ENCODE measurements at places on chromosomes 2 and 18. TPM values are rescaled to one million over a fixed set of nuclear protein-coding genes. Genes with fewer than 3 reads are reported as not detected.

CHRNA1 gene
- 6.3 TPM for total RNA-seq

DNA sequence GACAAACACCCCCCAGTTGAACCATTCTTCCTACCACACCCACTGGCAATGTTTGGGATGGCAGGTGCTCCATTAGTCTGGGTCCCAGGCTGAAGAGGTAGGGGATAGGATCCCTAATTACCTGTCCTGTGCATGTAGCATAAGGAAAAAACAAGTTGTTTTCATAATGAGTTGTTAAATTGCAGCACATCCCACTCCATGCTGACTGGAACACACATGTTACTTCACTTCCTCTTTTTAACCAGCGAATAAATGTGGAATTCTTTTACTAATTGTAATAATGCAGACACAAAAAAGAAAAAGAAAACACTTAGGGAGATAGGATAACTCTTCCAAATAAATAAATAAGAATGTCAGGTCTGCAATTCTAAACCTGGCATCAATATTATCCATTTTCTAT, 11.8 kb upstream of the CBLN2 start:
- no peak for DNase-seq

- DNase-seq: no peak
Measured at GRCh38 chr18:39313992-39314391, 1748.4 kb upstream of the CELF4 start.

DNA sequence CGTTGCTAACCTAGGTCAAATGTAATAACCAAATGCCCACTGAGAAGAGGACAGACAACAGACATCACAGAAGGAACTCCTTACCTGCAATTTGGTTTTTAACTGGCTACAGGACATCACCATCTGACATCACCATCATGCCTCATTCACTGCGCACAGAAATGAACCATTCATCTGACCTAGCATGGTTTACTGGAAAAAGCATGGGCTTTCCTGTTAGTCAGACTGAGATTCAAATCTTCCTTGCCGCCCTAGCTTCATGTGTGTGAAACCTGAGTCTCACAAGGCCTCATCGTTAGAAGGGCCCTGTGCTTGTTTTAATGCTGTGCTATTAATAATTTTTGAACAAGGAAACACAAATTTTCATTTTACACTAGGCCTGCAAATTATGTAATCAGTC, 1.1 kb upstream of the HIBCH start:
- no peak for DNase-seq

DNA sequence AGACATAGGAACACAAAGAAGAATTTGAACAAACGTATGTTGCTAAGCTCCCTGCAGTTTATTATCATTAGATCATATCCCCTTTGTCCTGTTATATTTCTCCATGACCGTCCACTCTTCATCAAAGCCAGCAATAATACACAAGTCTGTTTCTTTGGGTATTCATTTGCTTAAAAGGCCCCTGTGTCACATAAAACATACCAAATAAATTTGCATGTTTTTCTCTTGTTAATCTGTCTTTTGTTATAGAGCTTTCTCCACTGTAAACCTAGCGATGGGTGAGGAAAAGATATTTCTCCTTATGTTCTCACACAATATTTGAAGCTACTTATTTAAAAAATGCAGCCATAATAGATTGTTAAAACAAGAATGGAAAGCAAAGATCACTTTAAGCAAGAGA, 42.9 kb upstream of the REL start:
- no peak for DNase-seq

GRCh38 chr2:191213333-191213732, 31.9 kb upstream of the MYO1B start:
- DNase-seq: no peak

GPR35 gene
- 0.63 TPM for total RNA-seq

DNA sequence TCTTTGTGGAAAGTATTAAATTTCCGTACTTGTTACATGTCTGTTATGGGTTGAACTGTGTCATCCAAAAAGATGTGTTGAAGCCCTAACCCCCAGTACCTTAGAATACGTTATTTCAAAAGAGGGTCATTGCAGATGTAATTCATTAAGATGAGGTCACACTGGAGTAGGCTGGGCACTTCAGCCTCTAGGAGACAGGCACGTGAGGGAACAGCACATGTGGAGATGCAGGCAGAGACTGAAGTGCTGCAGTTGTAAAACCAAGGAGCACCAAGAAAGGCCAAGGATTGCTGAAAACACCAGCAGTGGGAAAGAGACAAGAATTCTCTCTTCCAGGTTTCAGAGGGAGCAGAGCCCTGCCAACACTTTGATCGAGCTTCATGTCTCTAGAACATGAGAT, 4.6 kb upstream of the RHBDD1 start:
- DNase-seq: no peak

OTOS gene
- not detected for total RNA-seq

DNA sequence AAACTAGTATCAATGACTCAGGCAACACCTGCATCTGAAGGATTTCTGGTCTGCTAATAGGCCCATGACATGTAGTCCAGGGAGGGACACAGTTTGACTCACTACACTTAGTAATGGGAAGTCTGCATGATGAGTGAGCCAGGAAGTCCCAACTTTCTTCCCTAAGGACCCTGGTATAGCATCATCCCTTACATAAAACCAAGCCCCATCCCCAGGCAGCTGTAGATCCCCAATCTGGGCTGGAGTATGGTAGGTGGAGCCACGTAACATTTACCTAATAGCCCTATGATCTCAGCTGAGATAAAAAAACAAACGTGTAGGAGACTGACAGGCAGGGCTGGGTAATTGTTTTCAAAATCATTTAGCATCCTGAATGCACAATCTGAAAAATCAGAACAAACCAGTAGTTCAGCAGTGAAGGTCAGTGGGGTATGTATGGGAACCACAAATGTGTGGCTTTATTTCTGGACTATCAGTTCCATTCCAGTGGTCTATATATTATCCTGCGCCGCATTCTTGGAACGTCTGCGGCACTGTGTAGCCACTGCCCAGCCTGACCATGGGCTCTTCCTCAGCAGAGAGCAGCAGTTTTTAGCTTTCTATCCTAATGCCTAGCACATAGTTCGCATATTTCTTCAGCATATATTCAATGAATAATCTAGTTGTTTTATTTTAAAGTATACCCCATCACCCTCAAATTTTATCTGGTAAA, 33.5 kb downstream of the EPB41L3 start:
- no peak for DNase-seq

TACR1 gene
- total RNA-seq: 1.9 TPM

DNA sequence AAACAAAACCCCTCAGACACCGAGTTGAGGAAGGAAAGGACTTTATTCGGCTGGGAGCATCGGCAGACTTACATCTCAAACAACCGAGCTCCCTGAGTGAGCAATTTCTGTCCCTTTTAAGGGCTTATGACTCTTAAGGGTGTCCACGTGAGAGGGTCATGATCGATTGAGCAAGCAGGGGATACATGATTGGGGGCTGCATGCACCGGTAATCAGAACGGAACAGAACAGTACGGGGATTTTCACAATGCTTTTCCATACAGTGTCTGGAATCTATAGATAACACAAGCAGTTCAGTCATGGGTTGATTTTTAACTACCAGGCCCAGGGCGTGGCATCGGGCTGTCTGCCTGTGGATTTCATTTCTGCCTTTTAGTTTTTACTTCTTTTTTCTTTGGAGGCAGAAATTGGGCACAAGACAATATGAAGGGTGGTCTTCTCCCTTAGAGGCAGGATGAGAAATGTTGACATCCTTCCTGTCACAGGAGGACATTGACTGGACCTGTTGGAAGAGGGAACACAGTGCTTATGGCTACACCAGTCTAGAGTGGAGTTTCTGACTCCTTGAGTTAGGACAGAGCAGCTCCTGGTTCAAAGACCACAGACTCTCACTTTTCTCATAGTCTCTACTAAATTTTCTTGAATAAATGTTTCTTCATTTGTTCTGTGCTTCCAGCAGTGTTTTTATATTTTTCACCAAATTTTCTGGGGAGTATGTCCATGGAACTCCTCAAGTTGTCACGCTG, 35.8 kb downstream of the SPOPL start:
- DNase-seq: no peak

- no peak for DNase-seq
Measured at GRCh38 chr2:29519338-29519925, 402.0 kb downstream of the ALK start.

GRCh38 chr18:1917569-1917968, 653.7 kb downstream of the METTL4 start:
- DNase-seq: no peak

DNA sequence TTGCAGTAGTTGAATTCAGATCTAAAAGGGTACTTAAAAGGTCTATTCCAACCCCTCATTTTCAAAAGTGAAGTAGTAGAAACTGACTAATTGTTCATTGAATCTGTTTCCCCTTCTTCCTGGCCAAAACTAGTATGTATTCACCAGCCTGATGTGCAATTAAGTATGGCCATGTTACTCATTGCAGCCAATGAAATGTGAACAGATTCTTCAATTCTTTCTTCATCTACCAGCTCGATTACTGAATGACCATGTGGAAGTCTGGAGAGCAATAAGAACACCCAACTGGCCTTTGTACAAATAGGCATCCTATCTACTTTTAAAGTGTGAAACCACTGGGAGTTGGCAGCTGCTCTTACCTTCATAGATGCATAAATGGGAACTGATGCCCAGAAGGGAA, 449.0 kb upstream of the ID2 start:
- DNase-seq: no peak

GRCh38 chr2:131034122-131035051, 58.9 kb downstream of the FAM168B start:
- no peak for DNase-seq

DNA sequence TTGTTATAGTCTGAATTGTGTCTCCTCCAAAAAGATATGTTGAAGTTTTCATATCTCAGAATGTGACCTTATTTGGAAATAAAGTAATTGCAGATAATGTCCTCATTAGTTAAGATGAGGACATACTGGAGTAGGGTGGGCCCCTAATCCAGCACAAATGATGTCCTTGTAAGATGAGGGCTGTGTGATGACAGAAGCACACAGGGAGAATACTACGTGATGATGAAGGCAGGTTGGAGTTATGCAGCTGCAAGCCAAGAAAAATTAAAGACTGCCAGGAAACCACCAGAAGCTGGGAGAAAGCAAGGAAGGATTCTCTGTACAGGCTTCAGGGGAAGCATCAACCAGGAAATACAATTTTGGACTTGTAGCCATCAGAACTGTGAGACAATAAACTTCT, 58.3 kb upstream of the PNPT1 start:
- no peak for DNase-seq

CTLA4 gene
- 0.11 TPM for total RNA-seq

- no peak for DNase-seq
Measured at GRCh38 chr2:51028829-51029228, 3.1 kb downstream of the NRXN1 start.

GRCh38 chr2:69641471-69641870, 2.1 kb downstream of the AAK1 start:
- no peak for DNase-seq

SOX11 gene
- 9.8 TPM for total RNA-seq

GRCh38 chr2:33617989-33618388, 18.9 kb upstream of the FAM98A start:
- no peak for DNase-seq

DNA sequence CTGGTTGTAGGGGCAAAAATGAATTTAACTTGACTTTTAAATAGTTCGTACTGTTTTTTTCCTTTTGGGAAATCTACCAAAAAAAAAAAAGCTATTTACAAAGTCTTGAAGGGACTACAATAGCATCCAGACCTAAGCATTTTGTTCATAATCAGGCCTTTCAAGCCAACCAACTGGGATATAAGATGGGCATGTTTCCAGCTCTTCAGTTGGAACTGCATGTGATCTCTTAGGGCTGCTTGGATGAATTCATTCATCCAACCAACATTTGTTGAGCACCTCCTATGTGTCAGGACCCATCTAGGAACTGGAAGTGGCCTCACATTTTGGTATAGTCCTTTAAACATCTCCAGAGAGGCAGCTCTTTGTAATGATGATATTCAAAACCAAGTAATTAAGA, 98.6 kb downstream of the AAK1 start:
- DNase-seq: no peak

DNA sequence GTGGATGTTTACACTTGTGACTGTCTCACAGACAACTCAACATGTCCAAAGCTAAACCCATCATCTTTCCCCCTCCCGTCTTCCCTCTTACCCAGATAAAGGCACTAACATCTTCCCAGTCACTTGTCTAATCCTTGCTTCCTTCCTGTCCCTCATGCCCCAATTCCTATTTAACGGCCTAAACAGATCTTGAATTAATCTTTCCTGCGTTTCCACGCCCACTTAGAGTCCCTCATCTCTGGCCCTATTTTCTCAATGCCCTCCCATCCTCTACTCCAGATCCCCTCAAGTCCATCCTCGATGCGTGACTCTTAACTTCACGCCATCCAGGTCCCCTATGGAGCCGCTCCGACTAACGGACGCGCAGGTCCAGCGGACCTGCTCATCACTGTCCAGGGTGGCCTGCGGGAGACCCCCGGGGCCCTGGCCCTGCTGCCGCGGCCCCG, 682 bp upstream of the SCLY start:
- DNase-seq: no peak

- no peak for DNase-seq
Measured at GRCh38 chr18:6917072-6917471, 187.6 kb downstream of the ARHGAP28 start.

DNA sequence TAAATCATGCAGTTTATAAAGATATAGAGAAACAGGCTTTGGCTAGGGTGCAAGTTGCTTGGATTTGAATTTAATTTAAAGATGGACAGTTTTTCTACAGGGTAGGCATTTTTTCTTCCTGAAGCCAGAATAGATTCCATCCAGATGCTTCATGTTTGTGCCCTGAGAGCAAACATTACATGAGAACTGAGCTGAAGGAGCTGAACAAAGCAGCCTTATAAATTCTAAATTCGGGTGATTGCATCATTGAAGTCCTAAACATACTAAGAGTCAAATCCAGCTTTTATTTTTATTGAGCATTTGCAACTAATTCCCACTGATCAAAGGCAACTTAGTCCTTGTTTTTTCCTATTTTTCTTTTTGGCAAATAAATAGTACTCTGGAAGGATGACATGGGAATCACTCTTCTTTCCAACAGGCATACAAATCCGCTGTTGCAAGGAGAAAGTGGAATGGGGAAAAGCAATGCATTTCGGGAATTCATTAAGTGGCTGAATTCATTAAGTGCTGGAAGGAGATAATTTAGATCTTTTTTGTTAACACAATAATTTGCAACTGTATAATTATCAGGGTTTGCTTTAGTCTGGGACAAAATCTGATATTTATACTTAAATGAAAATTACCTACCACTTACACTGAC, 828.0 kb downstream of the SLC4A3 start:
- no peak for DNase-seq

SPTBN1 gene
- 352 TPM for total RNA-seq

DNA sequence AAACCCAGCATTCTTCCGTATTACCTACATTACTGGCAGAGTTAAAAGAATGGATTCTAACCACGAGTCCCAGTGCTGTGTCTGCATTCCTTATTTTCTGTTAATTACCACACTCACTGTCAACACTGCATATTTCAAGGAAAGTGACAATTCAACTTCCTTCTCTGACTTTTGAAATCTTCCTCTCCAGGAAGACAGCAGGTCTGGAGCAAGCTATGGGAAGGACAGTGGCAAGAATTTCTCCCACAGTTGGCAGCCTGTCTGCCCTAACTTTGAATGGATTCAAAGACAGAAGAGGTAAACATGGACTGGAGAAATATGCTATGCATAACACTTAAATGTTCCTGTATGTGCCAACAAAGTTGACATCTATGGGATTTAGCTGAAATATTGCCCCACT, 700.5 kb upstream of the CHAC2 start:
- DNase-seq: no peak

- DNase-seq: peak; percentile 33
Measured at GRCh38 chr2:38959938-38960608, 70.4 kb downstream of the ARHGEF33 start.

GRCh38 chr2:173394091-173394974, 39.7 kb downstream of the CDCA7 start:
- DNase-seq: no peak

EFEMP1 gene
- total RNA-seq: 146 TPM

Data from urinary bladder (tissue), 4 donors.